ENCODE measurements at places on chromosomes 7 and 10.

GRCh38 chr10:79159141-79159651 is 90.4 kb downstream of the ZMIZ1 start:
- no peaks in the 10 kb centered on the region for H3K27me3 ChIP-seq
- H3K4me1 ChIP-seq = peaks cover 74% of the 10 kb centered on the region
- peak; percentile 98 for DNase-seq
- H3K4me3 ChIP-seq = no peak overlapping the region

GRCh38 chr10:91350651-91351081 is 59.5 kb upstream of the HECTD2 start:
- H3K36me3 ChIP-seq = no peaks in the 10 kb centered on the region
- H3K4me1 ChIP-seq = 0 out of 2 replicates have a peak, but pooled peaks cover 5% of the 10 kb centered on the region
- no peaks in the 10 kb centered on the region for H3K27me3 ChIP-seq
- H3K4me3 ChIP-seq = no peak overlapping the region
- DNase-seq = no peak
- no peak overlapping the region for H3K27ac ChIP-seq

DNA sequence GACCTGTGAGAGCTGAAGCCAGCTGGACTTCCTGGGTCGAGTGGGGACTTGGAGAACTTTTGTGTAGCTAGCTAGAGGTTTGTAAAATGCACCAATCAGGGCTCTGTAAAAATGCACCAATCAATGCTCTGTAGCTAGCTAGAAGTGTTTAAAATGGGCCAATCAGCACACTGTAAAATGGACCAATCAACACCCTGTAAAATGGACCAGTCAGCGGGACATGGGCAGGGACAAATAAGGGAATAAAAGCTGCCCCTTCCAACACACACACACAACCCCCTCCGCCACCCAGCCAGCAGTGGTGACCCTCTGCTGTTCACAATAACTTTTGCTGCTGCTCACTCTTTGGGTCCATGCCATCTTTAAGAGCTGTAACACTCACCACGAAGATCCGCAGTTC is 7.1 kb downstream of the ZNF511 start:
- no peaks in the 10 kb centered on the region for H3K27me3 ChIP-seq
- peaks cover 4% of the 10 kb centered on the region for H3K36me3 ChIP-seq
- H3K4me1 ChIP-seq = no peaks in the 10 kb centered on the region
- no peak overlapping the region for H3K27ac ChIP-seq
- no peak overlapping the region for H3K4me3 ChIP-seq
- peak; percentile 30 for DNase-seq

DNA sequence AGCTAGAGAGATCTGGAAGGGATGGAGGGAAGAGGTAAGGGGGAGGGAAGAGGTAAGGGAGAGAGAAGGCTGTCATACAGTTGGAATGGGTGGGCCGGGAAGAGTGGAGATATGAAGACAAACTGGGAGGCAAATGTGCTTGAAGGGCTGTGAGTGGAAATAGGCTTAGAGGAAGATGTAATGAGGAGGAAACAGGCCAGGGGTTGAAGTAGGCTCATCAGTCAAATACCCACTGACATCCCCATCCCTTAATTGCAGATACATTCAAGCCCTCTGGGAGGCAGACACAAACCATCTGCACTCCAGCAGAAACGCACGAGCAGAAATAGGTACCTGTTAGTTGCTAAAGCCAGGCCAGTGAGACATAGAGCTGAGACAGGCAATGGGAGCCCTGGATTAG is 2.1 kb downstream of the SYNPO2L start:
- no peaks in the 10 kb centered on the region for H3K27me3 ChIP-seq
- H3K4me3 ChIP-seq = no peak overlapping the region
- H3K4me1 ChIP-seq = no peaks in the 10 kb centered on the region
- no peaks in the 10 kb centered on the region for H3K36me3 ChIP-seq
- H3K27ac ChIP-seq = no peak overlapping the region

- H3K27me3 ChIP-seq = no peaks in the 10 kb centered on the region
- DNase-seq = no peak
- H3K4me3 ChIP-seq = no peak overlapping the region
These were observed 115.6 kb downstream of the TSPAN12 start for GRCh38 chr7:120742372-120742771.

DNA sequence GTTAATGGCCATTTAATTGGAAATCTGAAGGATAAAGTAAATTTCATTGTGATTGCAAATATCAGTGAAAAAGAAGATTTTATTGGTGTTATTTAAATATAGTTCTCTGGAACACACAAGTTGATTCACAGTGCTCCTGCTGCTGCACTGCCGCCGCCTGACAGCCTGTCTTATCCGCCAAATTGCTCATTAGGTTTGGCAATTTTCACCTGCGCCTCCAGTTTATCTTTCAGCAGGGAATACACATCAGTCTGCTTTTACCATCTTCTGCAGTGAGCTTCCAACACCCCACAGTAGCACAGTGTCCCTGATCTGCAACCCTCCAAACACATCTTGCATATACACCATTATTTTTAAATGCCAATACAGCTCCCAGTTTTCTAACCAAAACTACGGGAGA is 308.3 kb downstream of the PARD3 start:
- no peaks in the 10 kb centered on the region for H3K36me3 ChIP-seq
- peaks cover 14% of the 10 kb centered on the region for H3K4me1 ChIP-seq
- H3K4me3 ChIP-seq = no peak overlapping the region
- H3K27ac ChIP-seq = no peak overlapping the region
- DNase-seq = no peak
- H3K27me3 ChIP-seq = no peaks in the 10 kb centered on the region

- peaks cover 23% of the 10 kb centered on the region for H3K4me1 ChIP-seq
- no peak overlapping the region for H3K27ac ChIP-seq
- H3K27me3 ChIP-seq = no peaks in the 10 kb centered on the region
- H3K4me3 ChIP-seq = no peak overlapping the region
- peak; percentile 81 for DNase-seq
- no peaks in the 10 kb centered on the region for H3K36me3 ChIP-seq
These were observed 152.2 kb downstream of the CRPPA start for GRCh38 chr7:16268821-16269768.

- no peak overlapping the region for H3K4me3 ChIP-seq
- H3K27ac ChIP-seq = no peak overlapping the region
- H3K4me1 ChIP-seq = no peaks in the 10 kb centered on the region
- H3K27me3 ChIP-seq = no peaks in the 10 kb centered on the region
- no peaks in the 10 kb centered on the region for H3K36me3 ChIP-seq
These were observed 889.9 kb upstream of the C7orf33 start for GRCh38 chr7:147700702-147701101.

GRCh38 chr7:155865830-155866525 is 53.7 kb upstream of the SHH start:
- no peak for DNase-seq
- H3K4me1 ChIP-seq = peaks cover 21% of the 10 kb centered on the region
- no peaks in the 10 kb centered on the region for H3K27me3 ChIP-seq

- no peaks in the 10 kb centered on the region for H3K27me3 ChIP-seq
- H3K36me3 ChIP-seq = no peaks in the 10 kb centered on the region
- no peaks in the 10 kb centered on the region for H3K4me1 ChIP-seq
- no peak overlapping the region for H3K27ac ChIP-seq
- no peak overlapping the region for H3K4me3 ChIP-seq
- no peak for DNase-seq
These were observed 193.8 kb upstream of the DPP6 start for GRCh38 chr7:153858355-153858754.

DNA sequence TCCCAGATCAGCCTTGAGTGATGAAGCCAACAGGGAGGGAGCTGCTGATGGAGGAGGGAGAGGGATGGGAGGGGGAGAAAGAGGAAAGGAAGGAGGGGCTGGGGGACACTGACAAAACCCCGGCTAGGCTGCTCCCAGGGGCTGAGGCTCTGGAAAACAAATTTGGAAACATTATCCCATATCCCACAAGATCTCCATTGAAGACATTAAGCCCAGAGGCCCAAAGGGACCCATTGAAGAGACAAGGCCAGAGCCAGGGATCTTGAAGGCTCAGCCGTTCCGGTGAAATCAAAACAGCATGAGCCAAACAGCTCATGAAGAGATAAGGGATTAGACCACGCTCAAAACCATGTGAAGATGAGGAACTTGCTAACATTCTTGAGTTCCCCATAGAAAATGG is 184.3 kb upstream of the ITGB1 start:
- no peak overlapping the region for H3K4me3 ChIP-seq

GRCh38 chr10:33211106-33211878 is 123.2 kb downstream of the NRP1 start:
- DNase-seq = peak; percentile 53
- H3K4me3 ChIP-seq = no peak overlapping the region
- H3K36me3 ChIP-seq = peaks cover 86% of the 10 kb centered on the region
- peak overlapping the region; percentile 2 for H3K27ac ChIP-seq
- H3K4me1 ChIP-seq = peaks cover 20% of the 10 kb centered on the region

DNA sequence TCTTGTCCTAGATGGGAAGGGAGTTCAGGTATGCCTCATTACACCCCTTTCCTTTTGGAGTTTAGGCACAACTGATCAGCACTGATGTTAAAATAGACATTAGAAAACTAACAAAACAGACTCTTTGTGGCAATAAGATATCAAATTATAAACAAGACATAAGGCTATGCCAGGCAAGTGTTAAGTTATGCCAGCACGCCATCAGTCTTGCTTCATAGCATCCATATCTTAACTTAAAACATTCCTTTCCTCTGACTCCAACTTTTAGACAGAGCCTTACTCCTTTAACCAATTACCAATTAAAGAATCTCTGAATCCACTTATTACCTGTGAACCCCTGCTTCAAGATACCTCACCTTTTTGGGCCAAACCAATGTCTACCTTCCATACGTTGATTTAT is 126.2 kb upstream of the ETV1 start:
- no peaks in the 10 kb centered on the region for H3K27me3 ChIP-seq
- no peak overlapping the region for H3K4me3 ChIP-seq
- DNase-seq = no peak
- no peak overlapping the region for H3K27ac ChIP-seq

- DNase-seq = no peak
- H3K27ac ChIP-seq = no peak overlapping the region
- H3K27me3 ChIP-seq = peaks cover 73% of the 10 kb centered on the region
- H3K4me3 ChIP-seq = peak overlapping the region; percentile 67
These were observed 200.4 kb upstream of the NFE2L3 start for GRCh38 chr7:25951414-25952260.

GRCh38 chr10:36640626-36641025 is 484.8 kb upstream of the ANKRD30A start:
- DNase-seq = no peak
- H3K4me3 ChIP-seq = no peak overlapping the region
- peaks cover 16% of the 10 kb centered on the region for H3K4me1 ChIP-seq
- H3K27me3 ChIP-seq = no peaks in the 10 kb centered on the region

DNA sequence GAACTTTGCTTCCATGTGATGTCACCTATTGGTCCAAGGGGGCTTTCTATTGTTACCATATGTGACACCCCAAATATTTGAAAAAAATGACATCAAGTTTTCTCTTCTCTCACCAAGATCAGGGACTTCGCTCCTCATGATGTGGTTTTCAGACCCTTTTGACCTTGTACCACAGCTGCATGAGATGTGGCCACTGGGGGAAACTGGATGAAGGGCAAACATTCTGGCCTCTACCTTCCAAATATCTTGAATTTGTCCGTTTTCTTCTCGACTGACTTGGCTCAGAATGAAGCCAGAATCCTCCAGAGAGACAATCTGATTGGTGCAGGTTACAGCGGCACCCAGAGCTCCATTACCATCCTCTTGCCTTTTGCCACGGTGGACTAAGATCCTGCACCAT is 122.7 kb downstream of the PRKCQ start:
- no peaks in the 10 kb centered on the region for H3K4me1 ChIP-seq
- no peak for DNase-seq
- no peaks in the 10 kb centered on the region for H3K36me3 ChIP-seq
- H3K27me3 ChIP-seq = no peaks in the 10 kb centered on the region
- H3K27ac ChIP-seq = no peak overlapping the region
- no peak overlapping the region for H3K4me3 ChIP-seq

DNA sequence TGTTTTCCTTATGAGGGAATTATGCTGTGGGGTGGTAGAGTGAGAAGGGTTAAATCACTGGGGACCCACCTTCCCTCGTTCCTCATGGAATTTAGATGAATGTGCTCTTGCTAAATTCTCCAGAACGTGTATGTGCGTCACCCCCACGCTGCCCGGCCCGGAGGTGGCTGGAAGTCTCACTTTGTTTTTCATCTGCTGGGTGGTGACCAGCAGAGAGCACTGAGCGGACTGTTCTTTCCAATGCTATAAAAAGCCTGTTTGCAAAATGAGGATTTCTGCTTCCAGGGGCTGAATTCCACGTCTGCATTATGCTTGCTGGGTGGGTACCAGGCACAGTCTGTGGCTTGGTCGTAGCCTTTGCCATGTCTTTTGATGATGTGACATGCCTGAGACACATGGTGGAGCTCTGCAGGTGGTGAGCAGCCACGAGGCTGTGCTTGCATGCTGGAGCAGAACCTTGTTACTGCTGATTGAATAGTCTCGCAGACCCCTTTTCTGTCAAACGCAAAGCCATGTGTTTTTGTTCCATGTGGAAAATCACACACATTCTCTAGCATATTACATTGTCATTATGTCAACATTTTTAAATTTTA is 31.9 kb upstream of the INSYN2A start:
- H3K27ac ChIP-seq = no peak overlapping the region
- H3K27me3 ChIP-seq = no peaks in the 10 kb centered on the region
- H3K4me1 ChIP-seq = no peaks in the 10 kb centered on the region
- DNase-seq = no peak
- H3K4me3 ChIP-seq = no peak overlapping the region
